ENCODE measurements at places on chromosomes 3 and 15. TPM values are rescaled to one million over a fixed set of nuclear protein-coding genes. Genes with fewer than 3 reads are reported as not detected.

CKMT1B gene
- not detected for total RNA-seq

UNC13C gene
- 0.81 TPM for total RNA-seq

MASP1 gene
- total RNA-seq = 19.2 TPM

AP3B2 gene
- 5.8 TPM for total RNA-seq

GRCh38 chr3:58633157-58633865, 33.3 kb downstream of the FAM3D start:
- no peak for DNase-seq

- no peak for DNase-seq
Measured at GRCh38 chr3:40187945-40188344, 121.6 kb upstream of the EIF1B start.

- DNase-seq = no peak
Measured at GRCh38 chr3:38490281-38491030, 5.7 kb upstream of the EXOG start.

DNA sequence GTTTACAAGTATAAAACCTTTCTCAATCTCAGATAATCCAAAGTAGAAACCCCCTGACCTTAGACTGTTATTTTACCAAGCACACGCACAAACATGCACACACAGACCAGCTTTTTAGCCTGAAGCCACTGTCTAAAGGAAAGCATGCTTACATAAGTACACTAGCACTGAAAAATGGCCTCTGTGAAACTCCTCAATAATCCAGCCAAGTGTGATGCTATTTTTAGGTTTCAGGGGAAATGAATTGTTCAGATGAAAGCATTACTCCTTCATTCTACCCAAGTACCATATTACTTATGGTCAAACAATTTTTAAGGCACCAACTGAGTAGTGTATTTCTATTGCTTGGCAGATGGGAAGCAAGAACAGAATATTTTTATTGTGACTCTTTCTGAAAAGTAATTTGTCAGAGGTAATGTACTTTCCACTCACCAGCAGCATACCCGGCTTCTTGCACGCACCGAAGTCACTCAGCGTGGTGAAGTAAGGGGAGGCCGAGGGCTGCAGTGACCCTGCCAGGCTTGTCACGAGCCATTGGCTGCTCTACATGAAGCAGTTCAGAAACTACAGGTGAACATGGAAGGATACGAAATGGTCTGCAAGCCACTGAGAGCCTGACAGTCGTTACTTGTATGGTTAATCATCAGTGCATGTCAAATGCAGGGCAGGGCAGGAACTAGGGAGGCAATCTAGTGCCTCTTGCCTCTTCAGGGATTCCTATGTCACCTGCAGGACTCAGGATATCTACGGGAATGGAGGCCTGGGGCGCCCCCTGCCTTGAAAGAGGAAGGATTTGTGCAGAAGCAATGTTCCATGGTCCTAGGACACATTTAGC, 106.7 kb downstream of the GABRB3 start:
- no peak for DNase-seq

GRCh38 chr3:123948449-123948848, 12.6 kb downstream of the CCDC14 start:
- DNase-seq = no peak

DNA sequence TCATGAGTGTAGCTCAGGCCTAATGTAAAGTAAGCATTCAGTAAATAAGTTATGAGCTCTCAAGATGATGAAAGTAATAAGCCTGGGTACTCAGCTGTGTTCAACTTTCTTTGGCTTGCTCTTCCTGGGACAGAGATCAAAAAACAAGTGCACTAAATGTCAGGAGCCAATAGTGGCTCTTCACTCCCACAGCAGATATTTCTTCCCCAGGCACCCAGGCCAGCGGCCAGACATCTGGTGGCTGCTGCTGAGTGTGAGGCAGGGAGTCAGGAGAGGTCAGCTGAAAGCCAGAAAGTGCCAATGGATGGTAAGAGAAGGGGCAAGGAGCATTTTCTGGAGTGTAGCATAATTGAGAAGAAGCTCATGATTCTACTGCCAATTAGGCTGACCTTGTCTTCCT, 18.2 kb upstream of the ITGA11 start:
- DNase-seq = no peak

- DNase-seq = no peak
Measured at GRCh38 chr3:42012383-42012934, 50.6 kb upstream of the ULK4 start.

GRCh38 chr3:194756460-194756779, 70.7 kb downstream of the FAM43A start:
- no peak for DNase-seq

GRCh38 chr15:96182736-96183513, 147.6 kb upstream of the NR2F2 start:
- no peak for DNase-seq

DNA sequence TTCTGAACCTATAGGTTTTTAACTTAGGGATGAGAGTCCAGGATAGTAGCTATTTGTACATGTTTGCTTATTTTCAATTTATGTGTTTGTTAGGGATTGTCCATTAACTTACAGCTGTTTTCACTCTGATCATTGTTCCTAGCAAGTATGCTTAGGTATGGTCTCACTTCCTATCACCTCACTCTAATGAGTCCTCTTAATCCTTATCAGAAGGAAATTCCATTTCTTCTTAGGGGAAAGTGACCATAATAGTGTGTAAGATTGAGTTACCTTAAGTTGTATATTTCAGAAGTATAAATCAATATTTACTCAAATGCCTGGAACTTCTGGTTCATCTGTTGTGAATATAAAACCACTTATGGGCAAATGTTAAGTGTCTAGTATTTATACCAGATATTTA, 53.0 kb downstream of the PIAS1 start:
- DNase-seq = no peak

- DNase-seq = peak; percentile 78
Measured at GRCh38 chr3:157530637-157531300, 27.6 kb upstream of the VEPH1 start.

DNA sequence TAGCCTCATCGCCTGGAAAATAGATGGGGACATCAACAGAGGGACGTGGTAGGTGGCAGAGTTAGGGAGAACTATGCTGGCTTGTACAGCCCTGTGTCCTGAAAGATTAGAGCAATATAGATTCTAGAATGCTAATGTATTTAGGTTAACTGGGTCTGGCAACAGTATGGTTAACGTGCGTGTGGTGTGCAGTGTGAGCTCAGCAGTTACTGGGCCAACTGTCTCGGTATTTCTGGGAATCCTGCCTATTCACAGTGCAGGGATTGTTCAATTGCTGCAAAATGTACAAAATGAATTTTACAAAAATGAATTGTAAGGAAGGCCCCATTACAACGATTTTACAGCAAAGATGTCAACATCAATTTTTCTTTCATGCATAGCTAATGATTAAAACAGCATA, 20.6 kb downstream of the MEIS2 start:
- DNase-seq = peak; percentile 94

DNA sequence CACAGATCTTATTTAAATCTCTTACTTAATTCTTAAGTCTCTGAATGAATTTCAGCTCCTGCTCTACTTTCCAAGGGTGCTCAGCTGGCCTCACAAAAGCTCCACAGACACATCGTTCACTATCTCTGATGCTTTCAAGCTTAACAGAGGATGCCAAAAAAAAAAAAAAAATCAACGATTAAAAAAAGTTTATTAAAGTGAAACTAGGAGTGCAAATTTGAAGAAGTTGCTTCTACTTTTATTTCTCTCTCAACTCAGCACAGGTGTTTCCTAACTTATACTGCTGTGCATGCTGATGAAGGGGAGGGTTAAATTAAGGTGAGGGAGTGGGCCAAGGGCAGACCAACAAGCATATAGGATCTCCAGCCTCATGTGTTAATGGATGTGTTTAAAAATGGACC, 157.2 kb downstream of the TIGIT start:
- DNase-seq = peak; percentile 49

DNA sequence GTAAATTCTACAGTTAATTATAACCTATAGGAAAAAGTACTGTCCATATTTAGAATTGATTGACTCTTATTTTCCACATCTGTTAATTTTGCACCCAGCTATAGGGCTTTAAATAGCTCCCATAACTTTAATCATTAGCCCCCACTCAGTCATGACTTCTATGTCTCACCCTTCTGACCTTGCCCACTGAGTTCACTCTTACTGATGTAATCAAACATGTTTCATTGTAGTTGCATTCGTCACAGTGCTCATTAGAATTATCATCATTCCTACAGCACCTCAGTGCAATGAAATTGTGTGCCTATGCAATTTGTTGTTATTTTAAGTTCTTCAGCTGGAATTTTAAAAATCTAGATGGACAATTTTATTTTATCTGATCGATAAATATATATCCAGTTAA, 151.4 kb downstream of the TIGIT start:
- DNase-seq = peak; percentile 29

GRCh38 chr3:168803536-168803935, 707.8 kb upstream of the GOLIM4 start:
- DNase-seq = peak; percentile 20

Data from fibroblast of the aortic adventitia (primary cell).